ENCODE measurements at places on chromosomes 16 and 17.

- no peak for DNase-seq
These were observed 32.0 kb downstream of the SBK1 start for GRCh38 chr16:28324235-28324886.

DNA sequence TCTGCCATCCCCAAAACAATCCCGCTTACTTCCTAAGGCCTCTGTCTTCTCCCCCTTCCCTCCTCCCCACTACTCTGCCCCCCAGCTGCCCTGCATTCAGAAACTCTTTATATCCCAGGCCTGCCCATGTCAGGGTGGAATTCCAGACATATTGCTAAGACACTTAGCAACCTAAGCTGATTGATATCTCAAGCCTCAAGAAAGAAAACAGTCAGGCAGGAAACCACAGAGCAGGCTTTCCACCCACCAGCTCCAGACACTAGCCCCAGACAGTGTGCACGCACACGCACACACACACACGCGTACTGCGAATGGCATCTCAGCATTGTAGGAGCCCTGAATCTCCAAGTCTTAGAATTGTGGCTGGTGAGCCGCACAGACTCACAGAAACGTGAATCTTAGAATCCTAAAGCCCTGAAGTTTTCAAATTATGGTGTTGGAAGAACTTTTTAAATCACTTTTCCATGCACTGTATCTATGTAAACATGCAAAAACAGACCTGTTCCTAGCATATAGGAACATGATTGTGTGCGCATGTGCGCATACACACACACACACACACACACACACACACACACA, 8.8 kb upstream of the LPCAT2 start:
- DNase-seq, result peak; percentile 100

GRCh38 chr16:10576390-10577304, 3.8 kb downstream of the EMP2 start:
- DNase-seq, result no peak

DNA sequence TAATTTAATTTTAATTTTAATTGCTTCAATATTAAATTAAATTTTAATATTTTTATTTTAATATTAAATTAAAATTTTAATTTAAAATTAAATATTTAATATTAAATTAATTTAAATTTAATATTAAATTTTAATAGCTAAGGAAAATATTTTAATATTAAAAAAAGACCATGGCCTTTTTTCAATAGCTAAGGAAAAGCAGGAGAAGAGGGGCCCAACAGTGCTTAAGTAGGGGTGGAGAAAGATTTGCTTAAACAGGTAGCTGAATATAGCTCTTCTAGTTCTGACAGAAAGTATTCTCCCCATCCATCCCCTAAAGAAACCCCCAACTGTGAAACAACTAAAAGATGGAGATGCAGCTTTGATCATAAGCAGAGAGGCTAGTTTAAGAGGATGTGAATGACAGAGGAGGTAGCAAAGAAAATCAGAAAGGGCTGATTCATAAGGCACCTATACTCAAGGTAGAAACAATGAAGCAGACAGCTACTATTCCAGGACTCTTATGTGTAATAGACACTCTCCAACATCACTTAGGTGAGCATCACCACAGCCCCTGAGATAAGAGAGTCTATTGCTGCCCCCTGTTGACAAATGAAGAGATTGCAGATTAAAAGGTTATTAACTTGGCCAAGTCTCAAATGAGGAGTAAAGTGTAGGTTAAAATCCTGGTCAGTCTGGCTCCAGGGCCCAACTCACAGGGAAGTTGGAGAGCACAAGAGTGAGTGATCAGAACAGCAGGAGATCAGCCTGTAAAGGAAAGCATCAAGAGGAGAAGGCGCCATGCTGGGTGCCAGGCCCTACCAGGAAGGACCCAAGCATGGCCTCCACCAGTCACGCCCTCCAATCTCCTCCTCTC, 7.8 kb upstream of the RNASEK start:
- DNase-seq, result peak; percentile 66

- DNase-seq, result no peak
These were observed at the start of gene GLP2R for GRCh38 chr17:9825641-9826150. Gene GLP2R (plus strand): TSS chr17:9825924. CDS start chr17:9826064, 140 bp downstream.

- DNase-seq, result no peak
These were observed 18.3 kb upstream of the CBX8 start for GRCh38 chr17:79814974-79815835.

- DNase-seq, result peak; percentile 22
These were observed 383.1 kb downstream of the KCNJ2 start for GRCh38 chr17:70552230-70552981.

DNA sequence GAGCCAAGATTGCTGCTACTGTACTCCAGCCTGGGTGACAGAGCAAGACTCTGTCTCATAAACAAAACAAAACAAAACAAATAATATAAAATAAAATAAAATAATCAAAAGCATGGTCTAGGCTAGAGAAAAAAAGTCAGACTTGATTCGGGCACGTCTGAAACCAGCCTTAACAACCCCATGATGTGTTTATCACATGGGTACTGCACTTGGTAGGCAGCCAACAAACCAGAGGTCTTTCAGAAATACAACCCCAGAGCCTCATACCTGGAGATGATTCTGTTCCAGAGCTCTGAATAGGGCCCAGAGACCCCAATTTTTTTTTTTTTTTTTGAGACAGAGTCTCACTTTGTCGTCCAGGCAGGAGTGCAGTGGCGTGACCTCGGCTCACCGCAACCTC, 9.6 kb upstream of the HAPSTR1 start:
- DNase-seq, result no peak

DNA sequence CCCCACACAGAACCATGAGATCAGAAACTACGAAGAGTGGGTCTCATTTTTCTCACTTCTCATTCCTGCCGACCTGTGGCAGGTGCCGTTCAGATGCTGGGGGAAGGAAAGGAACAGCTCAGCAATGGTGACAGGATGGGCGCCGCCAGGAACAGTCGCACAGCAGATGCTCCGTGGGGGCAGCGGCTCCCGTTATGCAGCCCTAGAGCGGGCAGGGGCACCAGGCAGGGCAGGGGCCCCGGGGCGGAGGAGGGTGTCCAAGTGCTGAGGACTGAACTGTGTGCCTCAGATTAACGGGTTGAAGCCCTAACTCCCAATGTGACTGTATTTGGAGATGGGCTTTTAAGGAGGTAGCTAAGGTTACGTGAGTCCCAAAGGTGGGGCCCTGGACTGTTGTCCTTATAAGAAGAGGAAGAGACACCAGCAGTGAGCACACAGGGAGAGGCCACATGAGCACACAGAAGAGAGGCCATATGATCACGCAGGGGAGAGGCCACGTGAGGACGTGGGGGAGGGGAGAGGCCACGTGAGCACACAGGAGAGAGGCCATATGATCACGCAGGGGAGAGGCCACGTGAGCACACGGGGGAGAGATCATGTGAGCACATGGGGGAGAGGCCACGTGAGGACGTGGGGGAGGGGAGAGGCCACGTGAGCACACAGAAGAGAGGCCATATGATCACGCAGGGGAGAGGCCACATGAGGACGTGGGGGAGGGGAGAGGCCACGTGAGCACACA, 95.7 kb upstream of the METRNL start:
- no peak for DNase-seq

DNA sequence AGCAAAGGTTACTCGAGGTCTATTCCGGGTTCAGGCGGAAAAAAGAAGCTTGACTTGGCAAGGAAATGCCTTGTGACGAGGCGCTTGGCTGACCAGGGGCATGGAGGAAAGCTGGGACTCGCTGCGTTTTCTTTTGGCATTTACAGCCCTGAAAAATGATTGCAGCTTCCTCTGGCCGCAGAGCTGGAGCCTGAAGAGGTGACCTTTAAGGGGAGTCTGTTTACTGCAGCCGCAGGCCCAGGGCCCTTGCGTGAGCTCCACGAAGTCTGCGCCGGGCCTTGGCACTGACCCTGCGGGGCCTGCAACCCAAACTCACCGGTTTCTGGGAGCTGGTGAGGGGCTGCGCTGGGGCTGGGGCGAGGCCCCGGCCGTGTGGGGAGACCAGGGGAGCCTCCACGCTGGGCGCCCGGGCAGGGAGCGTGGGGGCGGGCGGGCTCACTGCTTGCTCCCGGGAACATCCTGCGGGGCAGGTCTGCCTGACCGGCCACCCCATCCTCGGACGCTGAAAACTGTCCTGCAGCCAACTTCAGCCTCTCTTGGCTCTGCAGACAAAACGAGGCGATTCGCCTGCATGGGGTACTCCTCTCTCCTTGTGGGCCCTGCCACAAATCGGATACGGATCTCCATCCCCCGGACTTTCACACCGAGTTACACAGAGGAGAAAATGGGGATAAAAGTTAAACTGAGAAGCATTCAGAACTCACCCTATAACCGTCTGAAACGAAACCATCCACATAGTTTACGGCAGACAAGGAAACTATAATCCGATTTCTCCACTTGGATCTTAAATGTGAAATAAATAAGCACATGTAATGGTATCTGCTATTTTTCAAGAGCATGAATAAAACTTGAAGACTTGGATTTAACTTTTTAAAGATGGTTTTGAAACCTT, 206.3 kb upstream of the FOXF1 start:
- DNase-seq, result no peak

- DNase-seq, result peak; percentile 86
These were observed 364.9 kb upstream of the PMFBP1 start for GRCh38 chr16:72536723-72537435.

DNA sequence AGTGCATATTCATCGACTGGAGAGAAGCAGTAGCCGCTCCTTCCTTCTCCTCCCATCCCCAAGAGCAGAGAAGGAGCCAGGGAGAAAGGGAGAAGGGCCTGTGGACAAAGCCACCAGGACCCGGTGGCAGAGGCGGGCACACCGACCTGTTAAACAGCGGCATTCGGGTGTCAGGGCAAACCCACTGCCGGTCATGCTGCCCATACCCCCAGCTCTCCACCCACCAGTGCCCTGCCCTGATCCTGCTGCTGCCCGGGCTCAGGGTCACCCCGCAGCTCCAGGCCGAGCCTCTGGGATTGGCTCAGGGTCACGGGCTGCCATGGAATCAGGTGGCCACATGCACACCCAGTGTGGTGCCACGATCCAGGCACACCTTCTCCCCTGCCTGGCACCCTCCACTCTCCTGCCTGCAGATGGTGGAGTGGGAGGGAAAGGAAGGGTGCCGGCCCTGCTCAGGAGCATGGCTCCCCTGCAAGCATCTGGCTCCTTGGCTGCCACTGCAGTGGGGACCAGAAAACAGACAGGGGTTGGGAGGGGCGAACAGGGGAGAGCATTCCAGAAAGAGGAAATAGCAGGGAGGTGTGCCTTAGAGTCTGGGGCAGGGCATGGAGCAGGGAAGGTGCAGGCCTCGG, 18.3 kb upstream of the RASD1 start:
- no peak for DNase-seq

GRCh38 chr17:29012535-29012934, 6.7 kb upstream of the SEZ6 start:
- no peak for DNase-seq

GRCh38 chr16:60204181-60204580, 1470.1 kb upstream of the GOT2 start:
- peak; percentile 54 for DNase-seq

- no peak for DNase-seq
These were observed 88.8 kb downstream of the ZDHHC7 start for GRCh38 chr16:84922351-84923120.

DNA sequence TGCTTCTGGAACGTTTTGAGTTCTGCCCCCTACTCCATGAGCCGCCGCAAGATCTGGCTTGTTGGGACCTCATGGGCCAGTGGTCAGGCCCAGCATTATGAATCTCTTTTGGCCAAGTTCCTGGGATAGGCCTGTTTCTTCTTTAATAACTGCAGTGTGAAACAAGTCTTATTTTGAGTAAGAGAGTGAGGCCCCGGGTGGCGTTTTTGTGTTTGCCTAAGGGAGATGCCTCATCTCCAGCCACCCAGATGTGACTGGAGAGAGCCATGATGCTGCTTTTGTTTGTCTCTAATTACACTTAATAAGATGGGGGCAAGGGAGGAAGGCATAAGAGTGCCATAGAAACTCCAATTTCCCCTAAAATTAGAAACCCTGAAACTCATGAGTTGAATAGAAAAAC, 39.8 kb downstream of the KSR1 start:
- DNase-seq, result no peak

- no peak for DNase-seq
These were observed 27.0 kb downstream of the ATP6V0A1 start for GRCh38 chr17:42485680-42486079.

GRCh38 chr16:31000671-31001382, 9.6 kb downstream of the STX1B start:
- DNase-seq, result no peak

DNA sequence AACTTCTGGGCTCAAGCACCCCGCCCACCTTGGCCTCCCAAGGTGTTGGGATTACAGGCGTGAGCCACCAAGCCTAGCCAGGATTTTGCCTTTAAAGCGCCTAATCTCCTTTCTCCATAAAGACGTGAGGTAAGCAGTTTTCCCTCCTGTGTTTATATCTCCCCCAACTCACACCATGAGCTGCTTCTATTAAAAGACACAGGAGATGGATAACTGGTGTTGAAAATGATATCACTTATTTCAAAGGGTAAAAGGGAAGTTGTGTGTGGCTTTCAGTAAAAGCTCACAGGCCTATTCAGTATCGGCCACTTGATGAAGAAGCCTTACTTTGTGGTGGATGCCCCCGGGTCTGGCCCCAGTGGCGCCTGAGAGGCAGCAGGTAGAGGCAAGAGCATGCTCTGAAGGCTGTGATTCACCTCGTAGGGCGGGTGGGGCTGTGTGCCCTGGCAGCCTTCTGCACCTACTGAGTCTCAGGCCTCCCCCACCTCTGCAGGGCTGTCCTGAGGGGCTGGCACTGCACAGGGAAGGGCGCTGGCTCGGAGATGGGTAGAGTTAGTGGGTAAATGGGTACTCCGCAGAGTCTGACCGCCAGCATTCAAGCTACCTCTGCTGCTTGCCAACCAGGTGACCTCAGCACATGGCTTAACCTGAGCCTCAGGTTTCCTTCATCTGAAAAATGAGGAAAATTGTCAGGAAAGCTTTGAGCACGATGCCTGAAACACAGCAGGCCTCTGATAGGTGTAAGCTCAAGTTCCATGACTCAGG, 146.8 kb downstream of the CLEC16A start:
- DNase-seq, result no peak

- DNase-seq, result no peak
These were observed 118.2 kb upstream of the SMURF2 start for GRCh38 chr17:64780096-64781013.

- no peak for DNase-seq
These were observed 478.5 kb downstream of the GRIN2A start for GRCh38 chr16:9703731-9704130.

GRCh38 chr17:28230011-28230410, 89.0 kb upstream of the TMEM97 start:
- no peak for DNase-seq

GRCh38 chr17:61555127-61555566, 35.9 kb downstream of the NACA2 start:
- no peak for DNase-seq

DNA sequence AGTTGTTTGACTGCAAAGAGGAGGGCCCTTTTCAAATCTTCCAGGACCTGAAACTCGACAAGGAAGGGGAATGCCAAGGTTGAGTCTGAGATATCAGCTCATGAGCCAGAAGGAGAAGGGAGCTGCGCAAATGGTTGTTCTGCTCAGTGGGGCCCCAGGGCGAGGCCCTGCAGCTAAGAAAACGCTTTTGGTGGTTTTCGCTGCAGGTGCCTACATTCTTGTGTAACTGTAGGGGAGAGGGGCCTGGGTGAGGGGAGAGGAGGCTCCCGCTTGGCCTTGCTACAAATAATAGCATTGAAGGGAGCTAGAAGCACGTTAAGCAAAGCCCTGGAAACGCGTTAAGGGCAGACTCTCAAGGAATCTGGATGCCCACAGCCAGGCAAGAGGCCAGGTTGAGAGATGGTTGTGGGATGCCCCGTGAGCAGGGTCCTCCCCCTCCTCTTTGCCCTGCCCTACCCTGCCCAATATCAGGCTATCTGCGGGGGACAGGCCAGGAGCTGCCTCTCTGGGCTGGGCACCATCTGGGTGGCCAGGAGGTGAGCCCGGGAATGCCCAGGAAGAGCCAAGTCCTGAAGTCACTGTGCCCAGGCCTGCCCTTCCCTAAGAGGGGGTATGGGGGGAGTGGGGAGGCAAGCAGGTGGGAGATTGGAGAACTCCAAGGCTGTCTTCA, 21.9 kb downstream of the GPR142 start:
- no peak for DNase-seq
